Lower lobe of right lung (tissue), 2 donors: ENCODE measurements at places on chromosomes 1 and 21. TPM values are rescaled to one million over a fixed set of nuclear protein-coding genes. Genes with fewer than 3 reads are reported as not detected.

GRCh38 chr21:42986125-42986783, 11.9 kb downstream of the PKNOX1 start:
- no peaks in the 10 kb centered on the region for H3K36me3 ChIP-seq
- no peak for DNase-seq
- H3K4me3 ChIP-seq: no peak overlapping the region

- H3K27me3 ChIP-seq: no peaks in the 10 kb centered on the region
- no peak overlapping the region for H3K27ac ChIP-seq
- H3K4me3 ChIP-seq: no peak overlapping the region
- H3K36me3 ChIP-seq: no peaks in the 10 kb centered on the region
- H3K4me1 ChIP-seq: no peaks in the 10 kb centered on the region
Measured at GRCh38 chr1:157234705-157235273, 96.6 kb upstream of the ETV3 start.

GRCh38 chr21:45353200-45353599, 51.8 kb upstream of the COL18A1 start:
- DNase-seq: peak; percentile 6
- no peak overlapping the region for H3K4me3 ChIP-seq
- no peaks in the 10 kb centered on the region for H3K36me3 ChIP-seq
- H3K27me3 ChIP-seq: no peaks in the 10 kb centered on the region
- H3K4me1 ChIP-seq: peaks cover 15% of the 10 kb centered on the region
- H3K27ac ChIP-seq: no peak overlapping the region

DNA sequence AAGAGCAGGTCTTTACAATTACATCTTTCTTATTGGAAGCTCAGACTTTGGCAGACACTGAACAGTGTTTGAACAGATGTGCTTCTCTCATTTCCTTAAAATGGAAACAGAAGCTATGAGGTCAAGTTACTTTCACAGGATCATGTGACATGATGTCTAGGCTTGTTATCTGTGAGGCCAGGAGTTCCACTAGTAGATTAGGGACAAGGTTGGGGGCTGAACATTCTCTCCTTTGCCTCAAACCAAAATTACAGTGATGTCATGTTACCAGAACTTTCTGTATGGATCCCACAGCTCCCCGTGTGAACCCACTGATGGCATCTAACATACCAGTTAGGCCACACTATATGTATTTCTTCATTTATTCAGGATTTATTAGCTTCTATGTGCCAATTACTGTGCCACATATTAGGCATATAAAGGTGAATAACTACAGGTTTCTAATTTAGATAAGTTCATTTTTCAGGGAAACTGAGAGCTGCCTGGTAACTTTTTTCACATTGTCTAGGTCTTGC, 6.0 kb downstream of the DYNLT5 start:
- H3K27me3 ChIP-seq: no peaks in the 10 kb centered on the region
- H3K27ac ChIP-seq: no peak overlapping the region
- no peaks in the 10 kb centered on the region for H3K36me3 ChIP-seq
- H3K4me1 ChIP-seq: no peaks in the 10 kb centered on the region

GRCh38 chr1:224431726-224432125, 2.9 kb downstream of the WDR26 start:
- H3K27me3 ChIP-seq: no peaks in the 10 kb centered on the region
- H3K4me3 ChIP-seq: peak overlapping the region; percentile 80
- peak overlapping the region; percentile 98 for H3K27ac ChIP-seq
- H3K36me3 ChIP-seq: peaks cover 33% of the 10 kb centered on the region
- H3K4me1 ChIP-seq: peaks cover 67% of the 10 kb centered on the region
- no peak for DNase-seq

GRCh38 chr1:179761846-179762640, 19.0 kb downstream of the FAM163A start:
- H3K4me1 ChIP-seq: no peaks in the 10 kb centered on the region
- DNase-seq: no peak
- no peaks in the 10 kb centered on the region for H3K36me3 ChIP-seq
- no peak overlapping the region for H3K4me3 ChIP-seq
- no peak overlapping the region for H3K27ac ChIP-seq

DNA sequence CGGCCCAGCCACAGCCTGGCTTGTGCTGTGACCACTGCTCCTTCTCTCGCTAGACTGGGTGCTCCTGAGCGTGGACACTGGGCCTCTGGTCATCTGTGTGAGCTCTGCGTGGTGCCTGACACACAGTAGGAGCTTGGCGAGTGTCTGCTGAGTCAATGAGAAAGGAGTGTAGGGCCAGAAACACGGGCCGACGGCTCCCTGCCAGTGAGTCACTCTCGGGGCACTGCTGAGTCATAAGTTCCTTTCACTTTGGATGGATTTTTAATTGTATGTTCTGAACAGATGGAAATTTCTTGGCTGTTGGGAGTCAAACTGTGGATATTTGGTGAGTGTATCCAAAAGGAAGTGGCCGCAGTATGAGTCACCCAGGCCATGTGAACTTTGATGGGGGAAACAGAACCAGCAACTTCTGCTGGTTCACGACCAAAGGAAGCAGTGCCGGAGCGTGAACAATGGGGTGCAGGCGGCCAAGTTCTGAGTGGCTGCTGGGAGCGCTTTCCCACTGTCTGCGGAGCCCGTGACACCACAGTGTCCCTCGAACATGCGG, 41.0 kb upstream of the COL18A1 start:
- no peak overlapping the region for H3K4me3 ChIP-seq
- H3K36me3 ChIP-seq: no peaks in the 10 kb centered on the region
- no peaks in the 10 kb centered on the region for H3K27me3 ChIP-seq
- H3K4me1 ChIP-seq: peaks cover 22% of the 10 kb centered on the region

DNA sequence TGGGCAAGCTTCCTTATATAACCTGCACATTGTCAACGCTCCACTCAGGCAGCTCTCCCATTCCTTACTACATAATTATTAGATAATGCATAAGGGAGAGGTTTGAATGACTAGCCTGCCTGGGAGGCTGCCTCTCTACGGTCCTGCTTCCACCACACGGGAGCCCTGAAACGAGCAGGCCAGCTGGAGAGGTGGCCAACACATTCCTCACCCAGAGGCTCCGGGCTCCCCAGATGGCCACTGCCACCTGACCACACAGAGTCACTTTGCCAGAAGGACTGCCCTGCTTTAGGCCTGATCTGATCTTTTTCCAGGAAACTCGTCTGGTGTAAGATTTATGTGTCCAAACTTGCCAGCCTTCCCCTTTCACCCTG, 27.9 kb downstream of the HIVEP3 start:
- peak overlapping the region; percentile 90 for H3K27ac ChIP-seq
- H3K4me1 ChIP-seq: peaks cover 51% of the 10 kb centered on the region
- H3K27me3 ChIP-seq: no peaks in the 10 kb centered on the region
- H3K4me3 ChIP-seq: peak overlapping the region; percentile 54
- H3K36me3 ChIP-seq: no peaks in the 10 kb centered on the region
- DNase-seq: no peak

DNA sequence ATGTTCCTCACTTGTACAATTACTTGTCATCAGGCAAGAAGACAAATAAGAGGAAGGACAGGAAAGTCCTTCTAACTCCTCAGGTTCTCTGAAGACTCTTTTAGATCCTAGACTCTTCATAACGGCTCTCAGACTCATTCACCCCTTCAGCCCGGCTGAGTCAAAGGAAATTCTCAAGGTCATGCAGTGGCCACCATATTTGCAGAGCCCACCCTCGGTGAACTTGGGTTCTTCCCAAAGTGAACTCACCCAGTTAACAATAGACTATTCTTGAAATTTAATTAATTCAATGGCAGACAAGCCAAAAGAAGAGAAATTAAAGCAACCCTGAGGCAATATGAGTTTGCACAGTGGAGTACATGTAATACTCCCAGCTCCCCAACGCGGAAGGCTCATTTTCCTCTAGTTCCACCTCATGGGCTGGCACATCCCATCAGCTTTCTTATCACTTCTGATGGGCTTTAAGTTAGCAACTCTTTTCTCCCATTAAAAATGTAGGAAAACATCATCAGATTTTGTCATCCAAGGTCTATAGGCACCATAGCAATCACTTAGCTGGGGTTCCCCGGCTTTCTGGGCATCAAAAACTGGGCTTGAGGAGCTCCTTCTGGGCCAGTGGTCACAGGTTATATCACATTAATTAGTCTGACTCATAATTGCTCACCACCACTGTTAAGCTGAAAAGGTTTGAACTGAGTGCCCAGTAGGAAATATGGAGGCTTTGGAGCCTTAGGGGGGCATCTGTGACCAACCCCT, 27.8 kb upstream of the TIAM1 start:
- H3K36me3 ChIP-seq: no peaks in the 10 kb centered on the region
- H3K27ac ChIP-seq: no peak overlapping the region
- H3K27me3 ChIP-seq: no peaks in the 10 kb centered on the region
- H3K4me3 ChIP-seq: no peak overlapping the region
- no peak for DNase-seq

DNA sequence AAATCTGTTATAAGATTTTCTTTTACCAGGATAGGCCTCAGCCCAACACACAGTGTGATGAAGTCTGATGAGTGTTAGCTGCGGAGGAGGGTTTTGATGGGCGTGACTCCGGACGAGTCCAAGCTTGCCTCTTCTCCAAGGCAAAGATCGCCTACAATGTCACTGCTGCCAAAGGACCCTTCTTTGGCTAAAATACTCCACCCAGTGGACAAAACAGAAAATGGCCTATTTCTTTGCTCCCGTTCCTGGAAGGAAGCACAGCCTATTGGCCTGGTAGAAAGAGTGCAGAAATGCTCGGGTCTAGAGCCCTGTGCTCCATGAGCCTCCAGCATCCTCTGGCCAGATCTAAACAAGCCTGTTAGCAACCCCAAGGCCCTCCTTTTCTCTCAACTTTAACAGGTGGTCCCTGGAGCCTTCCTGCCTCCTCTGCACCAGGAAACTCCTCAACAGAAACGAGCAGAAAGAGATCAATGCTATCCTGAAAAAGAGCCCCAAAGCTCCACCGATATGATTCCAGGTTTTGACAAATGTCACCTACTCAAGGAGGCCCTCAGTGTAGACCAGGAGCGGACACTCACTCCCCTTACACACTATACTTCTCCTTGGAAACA, 3.4 kb upstream of the CASQ2 start:
- no peak overlapping the region for H3K27ac ChIP-seq
- no peaks in the 10 kb centered on the region for H3K36me3 ChIP-seq
- peaks cover 8% of the 10 kb centered on the region for H3K4me1 ChIP-seq
- no peaks in the 10 kb centered on the region for H3K27me3 ChIP-seq

- peaks cover 14% of the 10 kb centered on the region for H3K4me1 ChIP-seq
- peak overlapping the region; percentile 92 for H3K27ac ChIP-seq
- H3K27me3 ChIP-seq: no peaks in the 10 kb centered on the region
- H3K36me3 ChIP-seq: no peaks in the 10 kb centered on the region
Measured at GRCh38 chr1:201171063-201172036, 17.1 kb upstream of the TMEM9 start.

DNA sequence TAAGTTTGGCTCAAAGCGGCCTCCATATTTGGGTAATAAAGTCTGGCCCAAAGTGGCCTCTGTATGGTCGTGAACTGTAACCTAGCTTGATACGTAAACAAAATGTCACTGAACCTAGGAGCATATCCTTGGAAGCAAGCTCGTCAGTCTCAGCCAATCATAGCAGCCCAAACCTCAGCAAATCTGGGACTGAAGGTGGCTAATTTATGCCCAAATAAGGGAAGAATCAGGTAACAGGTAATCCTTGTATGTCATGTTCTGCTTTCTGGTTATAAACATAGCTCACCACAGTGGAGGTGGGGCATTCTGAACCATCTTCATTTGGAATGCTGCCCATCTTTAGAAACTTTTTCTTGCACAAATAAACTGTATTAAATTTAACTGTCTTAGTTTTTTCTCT, 281.1 kb downstream of the TTLL7 start:
- H3K36me3 ChIP-seq: no peaks in the 10 kb centered on the region
- no peak overlapping the region for H3K4me3 ChIP-seq
- no peak for DNase-seq
- no peaks in the 10 kb centered on the region for H3K27me3 ChIP-seq

GRCh38 chr1:10529765-10530164, 55.0 kb downstream of the PEX14 start:
- H3K4me1 ChIP-seq: peaks cover 36% of the 10 kb centered on the region
- no peaks in the 10 kb centered on the region for H3K36me3 ChIP-seq
- peak overlapping the region; percentile 32 for H3K4me3 ChIP-seq
- peak overlapping the region; percentile 53 for H3K27ac ChIP-seq

GRCh38 chr21:36471254-36471723, 8.6 kb downstream of the CLDN14 start:
- no peaks in the 10 kb centered on the region for H3K4me1 ChIP-seq
- H3K27ac ChIP-seq: no peak overlapping the region
- no peaks in the 10 kb centered on the region for H3K36me3 ChIP-seq
- no peaks in the 10 kb centered on the region for H3K27me3 ChIP-seq
- H3K4me3 ChIP-seq: no peak overlapping the region

- DNase-seq: no peak
- H3K27me3 ChIP-seq: no peaks in the 10 kb centered on the region
- H3K4me1 ChIP-seq: peaks cover 19% of the 10 kb centered on the region
Measured at GRCh38 chr1:221045842-221046831, 166.9 kb downstream of the HLX start.

DNA sequence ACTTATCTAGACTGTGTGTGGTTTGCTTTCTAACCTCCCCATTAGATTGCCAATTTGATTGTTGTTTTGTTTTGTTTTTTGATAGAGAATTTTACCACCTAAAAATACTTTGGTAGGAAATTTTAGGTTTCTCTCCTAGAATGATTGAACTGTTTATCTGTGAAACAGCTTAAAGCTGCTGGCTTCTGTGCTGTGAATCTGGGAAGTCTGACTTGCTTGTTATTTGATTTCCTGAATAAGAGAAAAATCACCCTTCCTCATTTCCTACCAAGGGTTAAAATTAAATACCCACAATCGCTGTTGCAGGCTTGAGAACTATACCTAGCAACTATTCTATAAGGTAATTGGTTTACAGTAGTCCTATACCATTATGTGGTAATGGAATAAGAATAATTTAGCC, 198.9 kb upstream of the CACYBP start:
- no peak for DNase-seq
- no peaks in the 10 kb centered on the region for H3K27me3 ChIP-seq
- H3K27ac ChIP-seq: no peak overlapping the region
- no peaks in the 10 kb centered on the region for H3K36me3 ChIP-seq
- H3K4me1 ChIP-seq: peaks cover 16% of the 10 kb centered on the region

GRCh38 chr1:116115476-116116439, 4.6 kb downstream of the MAB21L3 start:
- H3K27ac ChIP-seq: no peak overlapping the region
- H3K4me3 ChIP-seq: no peak overlapping the region
- no peaks in the 10 kb centered on the region for H3K36me3 ChIP-seq
- no peak for DNase-seq
- H3K27me3 ChIP-seq: no peaks in the 10 kb centered on the region

GRCh38 chr1:159079525-159079924, 3.0 kb upstream of the AIM2 start:
- H3K36me3 ChIP-seq: no peaks in the 10 kb centered on the region
- DNase-seq: no peak
- H3K27me3 ChIP-seq: no peaks in the 10 kb centered on the region
- H3K4me3 ChIP-seq: no peak overlapping the region
- no peak overlapping the region for H3K27ac ChIP-seq

GRCh38 chr1:154962156-154962749, 671 bp upstream of the PYGO2 start:
- H3K27me3 ChIP-seq: no peaks in the 10 kb centered on the region
- peak; percentile 65 for DNase-seq
- H3K27ac ChIP-seq: peak overlapping the region; percentile 98
- H3K4me3 ChIP-seq: peak overlapping the region; percentile 88
- peaks cover 66% of the 10 kb centered on the region for H3K36me3 ChIP-seq
- peaks cover 31% of the 10 kb centered on the region for H3K4me1 ChIP-seq

Gene FAM72B
- 0.83 TPM for total RNA-seq

Gene AIRE
- total RNA-seq: not detected

Gene SHE
- 40.1 TPM for total RNA-seq

Gene NBPF4
- not detected for total RNA-seq

Gene TUFT1
- total RNA-seq: 10.5 TPM

Gene PTGFR
- total RNA-seq: 4.5 TPM

Gene SPRR1A
- total RNA-seq: not detected

Gene LRRC7
- not detected for total RNA-seq

Gene HAO2
- total RNA-seq: not detected

Gene DNM3
- total RNA-seq: 12.4 TPM

Gene CD52
- 541 TPM for total RNA-seq

Gene RAB7B
- total RNA-seq: 9.1 TPM

Gene NKAIN1
- not detected for total RNA-seq

Gene GPR61
- not detected for total RNA-seq
